Activated CD4-positive, alpha-beta T cell treated with anti-CD3 and anti-CD28 coated beads for 24 hours (primary cell): ENCODE measurements at places on chromosomes 3 and 15.

DNA sequence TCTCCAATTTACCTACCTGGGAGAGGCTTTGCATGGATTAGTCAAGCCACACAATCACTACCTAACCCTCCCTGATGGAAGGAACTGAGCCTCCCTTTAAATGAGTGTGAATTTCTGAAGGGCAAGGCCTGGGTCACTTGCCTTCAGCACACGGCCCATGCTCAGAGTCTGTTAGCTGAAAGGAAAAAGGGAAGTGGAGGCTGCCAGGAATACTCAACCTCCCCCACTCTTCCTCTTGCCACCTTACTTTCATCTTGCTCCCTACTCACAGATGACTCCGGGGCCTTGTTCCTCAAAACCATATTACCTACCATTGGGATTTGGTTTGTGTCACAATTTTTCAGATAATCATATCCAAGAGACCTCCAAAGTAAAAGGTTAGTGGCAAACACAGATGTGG is 220.0 kb downstream of the ABHD5 start:
- no peak for DNase-seq

DNA sequence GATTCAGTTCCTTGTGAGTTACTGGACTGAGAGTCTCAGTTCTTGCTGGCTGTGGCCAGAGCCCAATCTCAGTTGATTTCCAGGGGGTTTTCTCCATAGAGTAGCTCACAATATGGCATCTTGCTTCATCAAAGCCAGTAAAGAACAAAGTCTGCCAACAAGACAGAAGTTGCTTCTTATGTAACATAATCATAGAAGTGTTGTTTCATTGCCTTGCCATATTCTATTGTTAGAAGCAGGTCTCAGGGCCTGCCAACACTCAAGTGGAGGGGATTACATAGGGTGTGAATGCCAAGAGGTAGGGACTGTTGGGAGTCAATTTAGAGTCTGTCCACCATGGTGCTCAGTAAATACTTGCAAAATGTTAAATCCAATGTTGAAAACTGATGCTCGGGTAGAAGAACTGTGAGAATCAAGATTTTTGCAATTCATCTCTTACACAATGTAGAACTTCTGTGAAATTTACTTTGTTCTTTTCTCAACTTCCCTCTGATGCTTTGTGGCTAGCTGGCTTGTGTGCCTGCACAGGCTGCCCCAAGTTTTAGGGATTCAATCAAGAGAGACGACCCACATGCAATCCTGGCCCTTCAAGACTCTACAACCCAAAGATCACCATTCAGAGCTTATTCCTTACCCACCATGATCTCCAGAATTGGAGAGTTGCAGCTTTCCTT is 13.3 kb upstream of the PXYLP1 start:
- no peak for DNase-seq

DNA sequence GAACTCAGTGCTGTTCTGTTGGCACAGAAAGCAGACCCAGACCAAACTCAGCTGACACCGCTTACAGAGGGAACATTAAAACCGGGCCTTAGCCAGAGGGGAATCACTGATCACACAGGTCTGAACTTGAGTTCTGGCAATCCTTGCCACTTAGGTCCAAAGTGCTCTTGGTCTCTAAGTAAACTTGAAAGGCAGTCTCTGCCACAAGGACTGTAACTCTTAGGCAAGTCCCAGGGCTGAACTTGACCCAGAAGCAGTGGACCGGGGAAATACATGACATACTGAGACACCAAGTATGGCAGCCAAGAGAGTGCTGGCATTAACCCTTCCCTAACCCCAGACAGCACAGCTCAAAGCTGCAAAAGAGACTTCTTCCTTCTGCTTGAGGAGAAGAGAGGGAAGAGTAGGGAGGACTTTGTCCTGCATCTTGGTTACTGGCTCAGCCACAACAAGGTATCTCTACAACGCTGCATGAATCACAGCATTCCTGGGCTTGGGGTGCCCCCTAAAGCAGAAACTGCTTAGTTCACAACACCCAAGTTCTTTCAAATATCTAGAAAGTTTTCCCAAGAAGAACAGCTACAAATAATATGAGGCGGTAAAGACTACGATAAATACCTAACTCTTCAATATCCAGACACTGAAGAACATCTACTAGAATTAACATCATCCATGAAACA is 32.5 kb downstream of the NAALADL2 start:
- no peak for DNase-seq

GRCh38 chr3:133610031-133610430 is 36.5 kb downstream of the CDV3 start:
- no peak for DNase-seq

- no peak for DNase-seq
These were observed 322.8 kb upstream of the NAALADL2 start for GRCh38 chr3:174536319-174536718.

- DNase-seq, result no peak
These were observed 514.4 kb upstream of the TBL1XR1 start for GRCh38 chr3:177711637-177712036.

DNA sequence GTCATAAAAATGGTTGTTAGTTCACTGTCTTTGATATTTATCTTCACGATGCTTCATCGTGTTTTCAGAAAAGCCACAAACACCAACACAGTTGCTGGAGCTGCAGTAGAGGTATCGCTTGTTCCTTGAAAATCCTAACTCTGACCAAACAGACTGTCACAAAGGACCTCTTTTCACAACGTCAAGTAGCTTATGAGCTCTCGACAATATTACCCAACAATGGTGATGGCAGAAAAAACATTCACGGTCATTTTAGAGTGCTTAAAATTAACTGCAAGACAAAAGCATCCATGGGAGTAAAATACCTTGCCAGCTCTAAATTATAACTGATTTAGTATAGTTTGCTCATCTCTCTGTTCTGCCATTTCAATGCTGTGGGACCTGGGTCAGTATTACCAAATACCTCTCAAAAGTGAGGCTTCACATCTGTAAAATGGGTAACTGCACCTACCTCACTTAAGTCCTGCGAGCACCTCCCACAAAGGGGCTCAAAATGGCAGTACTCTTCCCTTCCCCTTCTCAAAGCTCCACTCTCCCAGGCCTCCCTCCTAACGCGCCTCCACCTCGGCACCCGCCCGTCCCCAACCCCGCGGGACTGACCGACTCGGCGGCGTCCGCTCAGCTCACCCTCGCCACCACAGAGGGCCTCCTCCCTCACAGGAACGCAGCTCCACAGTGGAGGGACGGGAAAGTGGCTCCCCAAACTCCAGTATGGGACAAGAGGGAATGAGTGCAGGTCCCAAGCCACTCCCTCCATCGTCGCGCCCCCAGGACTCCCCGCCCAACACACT is 546 bp downstream of the TRIM59 start:
- DNase-seq, result no peak

- no peak for DNase-seq
These were observed 326.1 kb downstream of the ZNF621 start for GRCh38 chr3:40850861-40851260.

DNA sequence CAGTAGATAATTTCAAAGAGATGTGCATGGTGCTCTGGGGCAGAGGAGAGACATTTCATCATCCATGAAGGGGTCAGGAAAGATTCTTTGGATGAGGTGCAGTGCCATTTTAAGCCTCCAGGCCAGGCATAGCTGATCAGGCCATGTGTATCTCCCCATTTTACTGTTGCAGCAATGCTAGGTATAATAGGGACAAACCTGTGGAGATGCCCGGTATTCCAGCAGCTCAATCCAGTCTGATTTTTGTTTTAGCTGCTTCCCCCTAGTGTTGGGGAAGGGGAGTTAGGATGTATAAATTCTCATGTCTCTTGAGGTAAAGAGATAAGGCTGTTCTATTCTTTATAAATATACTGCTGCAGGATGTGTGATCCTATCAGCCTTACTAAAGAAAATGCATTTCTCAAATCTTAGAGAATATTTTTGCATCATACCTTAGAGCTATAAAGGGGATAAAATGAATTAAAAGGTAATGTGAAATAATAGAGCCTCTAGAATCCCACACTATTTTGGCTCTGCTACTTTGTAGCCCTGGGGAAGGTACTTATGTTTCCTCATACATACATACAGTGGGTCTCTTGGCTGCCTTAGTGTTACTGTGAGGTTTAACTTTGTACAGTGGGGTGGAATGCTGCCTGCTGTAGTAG is 5.2 kb downstream of the CDV3 start:
- no peak for DNase-seq

GRCh38 chr3:38117163-38117716 is 19.7 kb downstream of the ACAA1 start:
- no peak for DNase-seq

GRCh38 chr3:126914226-126914625 is 68.7 kb upstream of the PLXNA1 start:
- DNase-seq, result no peak

DNA sequence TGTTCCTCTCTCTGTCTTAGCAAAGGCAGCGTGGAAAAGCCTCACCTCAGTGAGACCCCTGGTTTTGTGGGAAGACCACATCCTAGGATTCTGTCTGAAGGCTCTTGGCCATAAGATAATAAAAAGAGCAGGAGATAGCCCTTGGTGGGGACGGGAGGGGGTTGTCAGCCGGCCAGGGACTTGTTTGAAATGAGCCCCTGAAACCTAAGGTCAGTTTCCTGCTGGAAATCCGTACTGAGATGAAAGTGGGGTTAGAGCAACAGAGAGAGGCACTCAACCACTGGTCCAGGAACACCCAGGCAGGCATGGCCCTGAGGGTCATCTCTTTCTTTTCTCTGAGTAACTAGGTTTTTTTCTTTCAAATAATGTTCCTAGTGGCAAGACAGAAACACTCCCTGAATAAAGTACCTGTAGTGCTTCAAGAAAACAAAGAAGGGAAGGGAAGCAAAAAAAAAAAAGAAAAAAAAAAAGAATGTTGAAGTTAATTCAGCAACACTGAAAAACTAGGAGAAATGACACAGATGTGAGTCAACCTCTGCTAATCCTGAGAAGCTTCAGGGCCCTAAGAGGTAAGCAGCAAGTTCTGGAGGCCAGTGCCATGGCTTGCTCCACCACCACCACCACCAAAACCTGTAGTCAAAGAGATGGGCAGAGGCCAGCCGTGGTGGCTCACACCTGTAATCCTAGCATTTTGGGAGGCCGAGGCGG is 3.2 kb downstream of the ITGB5 start:
- DNase-seq, result no peak

DNA sequence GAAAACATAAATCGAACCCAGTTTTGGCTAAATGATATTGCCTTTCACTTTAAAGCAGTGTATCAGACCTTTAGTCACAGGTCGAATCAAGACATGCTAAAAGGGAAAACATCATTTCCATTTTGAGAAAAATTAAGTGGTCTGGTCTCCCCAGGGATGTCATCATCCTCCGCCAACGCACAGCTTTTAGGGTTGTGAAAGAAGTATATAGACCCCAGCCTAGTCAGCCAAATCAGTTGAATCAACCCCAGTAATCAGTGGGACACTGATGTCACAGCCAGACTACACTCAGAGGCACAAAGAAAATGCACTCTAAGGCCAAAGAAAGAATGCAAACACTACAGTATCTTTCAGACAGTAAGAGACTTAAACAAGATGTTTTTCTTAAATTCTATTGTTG is 187.4 kb downstream of the ZIC4 start:
- no peak for DNase-seq
